ENCODE measurements at places on chromosomes 1 and 21. TPM values are rescaled to one million over a fixed set of nuclear protein-coding genes. Genes with fewer than 3 reads are reported as not detected.

- no peak for DNase-seq
Measured at GRCh38 chr21:44461005-44461404, 5.7 kb downstream of the LRRC3 start.

DNA sequence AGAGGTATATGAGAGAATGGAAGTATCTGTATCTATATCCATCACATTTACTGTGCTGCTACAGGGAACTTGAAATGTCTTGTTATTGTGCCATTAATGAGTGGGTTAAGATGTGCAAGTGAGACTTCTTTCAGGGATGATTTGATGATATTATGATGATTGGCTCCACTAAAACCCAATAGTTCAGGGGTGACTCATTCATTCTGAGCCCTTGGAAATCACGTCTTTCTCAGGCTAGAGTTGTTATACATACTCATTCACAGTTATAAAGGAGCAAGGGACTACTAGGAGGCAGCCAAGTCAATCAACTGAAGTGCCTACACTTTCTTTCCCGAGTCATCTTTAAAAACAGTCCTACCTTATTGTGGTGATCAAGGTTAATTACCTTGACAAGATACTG is 1109.8 kb upstream of the B3GALT2 start:
- no peak for DNase-seq

DNA sequence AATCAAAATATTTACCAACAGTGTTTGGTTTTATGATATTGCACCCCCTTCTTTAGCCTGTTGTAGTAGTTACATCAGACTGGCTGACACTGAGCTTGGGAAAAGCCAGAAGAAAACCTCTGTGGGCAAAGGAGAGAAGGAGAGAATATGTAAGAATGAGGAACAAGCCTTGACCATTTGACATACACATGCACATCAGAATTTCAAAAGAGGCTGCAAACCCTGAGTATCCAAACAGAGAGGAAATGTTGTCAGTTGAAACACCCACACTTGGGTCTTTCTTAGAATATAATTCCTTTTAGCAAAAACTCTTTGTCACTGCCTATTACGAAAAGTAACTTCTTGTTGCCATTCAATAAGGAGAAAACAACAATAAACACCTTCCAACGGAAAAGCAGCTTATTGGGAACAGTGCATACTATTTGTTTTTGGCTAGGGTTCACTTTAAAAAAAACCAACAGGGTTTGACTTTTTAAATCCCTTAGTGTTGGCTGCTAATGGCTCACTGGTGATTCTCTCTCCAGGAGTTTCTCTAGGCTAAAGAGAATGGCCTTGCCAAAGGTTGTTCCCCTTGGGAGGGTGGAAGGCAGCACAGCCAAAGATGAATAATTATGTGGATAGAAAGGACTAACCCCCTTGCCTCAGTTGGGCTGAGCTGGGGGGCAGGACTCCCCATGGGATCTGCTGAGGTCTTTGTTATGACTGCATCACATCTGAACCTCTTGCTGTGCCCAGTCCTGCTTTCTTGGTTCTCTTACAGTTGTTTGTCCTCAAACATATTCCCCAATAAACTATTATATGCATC is 48.9 kb downstream of the GORAB start:
- DNase-seq = no peak

DNA sequence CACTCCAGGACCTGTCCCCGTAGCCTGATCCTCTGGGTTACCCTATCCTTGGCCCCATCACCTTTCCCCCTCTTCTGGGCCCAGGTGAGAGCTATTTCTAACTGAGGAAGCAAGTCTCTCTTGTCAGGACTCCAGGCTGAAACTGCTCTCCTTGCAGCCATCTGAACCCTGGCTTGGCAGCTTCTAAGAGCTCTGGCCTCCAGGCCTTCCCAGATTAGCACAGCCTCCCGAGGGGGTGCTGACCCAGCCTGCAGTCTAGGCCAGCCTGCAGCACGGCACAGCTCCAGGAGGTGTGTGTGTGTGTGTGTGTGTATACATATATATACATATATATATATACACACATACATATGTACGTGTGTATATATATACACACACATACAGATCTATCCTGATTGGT is 17.4 kb downstream of the CACNA1S start:
- DNase-seq = no peak

GJB4 gene
- total RNA-seq = not detected

DNA sequence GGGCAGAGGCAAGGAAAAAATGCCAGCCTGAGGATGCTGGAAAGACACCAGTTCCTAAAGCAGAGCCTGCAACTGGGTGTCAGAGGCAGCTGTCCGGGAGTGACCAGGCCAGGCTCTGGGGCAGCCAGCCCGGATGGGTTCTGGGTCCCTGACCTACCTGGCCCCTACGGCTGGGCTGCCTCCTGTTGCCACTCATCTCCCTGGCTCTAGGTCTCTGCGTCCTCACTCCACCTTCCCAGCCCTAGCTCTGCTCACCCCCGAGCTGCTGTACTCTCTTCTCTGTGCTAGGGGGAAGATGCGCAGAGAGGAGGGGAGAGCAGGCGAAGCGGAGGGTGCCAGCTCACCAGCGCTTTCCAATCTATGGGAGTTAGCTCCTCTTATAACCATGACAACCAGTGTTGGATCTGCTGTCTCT is 9.0 kb downstream of the ARHGEF2 start:
- no peak for DNase-seq

HSD3B2 gene
- total RNA-seq = not detected

DNA sequence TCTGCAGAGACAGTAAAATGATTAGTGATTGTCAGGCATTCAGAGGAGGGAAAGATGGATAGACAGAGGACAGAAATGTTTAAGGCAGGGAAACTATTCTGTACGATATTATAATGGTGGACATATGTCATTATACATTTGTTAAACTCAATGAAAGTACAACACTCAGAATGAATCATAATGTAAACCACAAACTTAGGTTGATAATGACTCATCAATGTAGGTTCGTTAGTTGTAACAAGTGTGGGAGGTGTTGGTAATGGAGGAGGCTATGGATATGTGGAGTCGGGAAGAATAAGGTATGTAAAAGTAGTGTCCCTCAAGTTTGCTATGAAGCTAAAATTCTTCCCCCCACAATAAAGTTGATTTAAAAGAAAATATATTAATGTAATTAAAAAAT is 455.0 kb downstream of the BRINP3 start:
- no peak for DNase-seq

DSTYK gene
- total RNA-seq = 9.6 TPM

CHRNB2 gene
- total RNA-seq = not detected

DNA sequence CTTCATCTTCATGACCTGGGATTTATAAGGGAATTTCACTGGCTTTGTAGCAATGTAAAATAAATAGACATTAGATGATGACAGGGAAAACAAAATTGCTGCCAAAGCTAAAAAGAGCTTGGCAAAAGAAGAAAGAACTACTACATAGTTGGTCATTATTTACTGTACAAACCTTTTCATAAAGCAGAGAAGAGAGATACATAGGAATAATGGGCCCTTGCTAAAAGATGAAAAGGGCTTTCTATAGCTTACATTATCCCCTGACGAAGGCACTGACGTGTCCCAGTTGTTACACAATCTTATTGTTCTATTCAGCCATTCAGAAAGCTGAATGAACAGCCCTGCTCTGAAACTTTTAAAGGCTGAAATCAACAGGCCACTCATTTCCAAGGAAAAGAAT is 57.1 kb downstream of the ZC3H11B start:
- DNase-seq = no peak

RAVER2 gene
- 1.2 TPM for total RNA-seq

KRTAP19-1 gene
- total RNA-seq = not detected

CLIC6 gene
- total RNA-seq = not detected

DNA sequence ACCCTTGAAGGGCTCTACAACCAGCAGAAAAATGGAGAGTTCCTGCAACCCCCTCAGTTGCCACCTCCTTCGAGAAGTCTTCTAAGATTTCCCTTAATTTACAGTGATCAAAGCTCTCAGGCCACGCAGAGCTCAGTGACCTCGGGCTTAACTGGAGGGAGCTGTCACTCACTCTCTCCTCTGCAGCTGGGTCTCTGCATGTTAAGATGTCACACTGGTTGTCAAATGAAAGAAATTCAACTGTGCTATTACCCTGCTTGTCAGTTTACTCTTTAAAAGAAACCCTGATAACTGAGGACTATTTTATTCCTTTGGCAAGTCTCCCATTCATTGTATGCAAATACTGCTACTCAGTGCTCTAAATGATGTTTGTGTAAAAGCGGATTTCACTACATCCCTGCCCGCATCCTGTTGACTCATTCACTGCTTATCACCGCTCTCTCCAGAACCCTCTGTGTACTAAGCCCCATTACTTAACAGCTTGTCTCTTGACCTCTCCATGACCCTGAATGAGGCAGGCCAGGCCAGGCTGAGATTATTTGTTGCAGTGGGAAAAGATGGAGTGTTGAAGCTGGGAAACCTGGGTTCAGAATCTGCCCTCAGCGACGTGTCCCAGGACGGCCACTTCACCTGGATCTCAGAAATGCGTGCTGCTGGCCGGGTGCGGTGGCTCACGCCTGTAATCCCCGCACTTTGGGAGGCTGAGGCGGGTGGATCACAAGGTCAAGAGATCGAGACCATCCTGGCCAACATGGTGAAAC is 13.7 kb downstream of the DHRS3 start:
- DNase-seq = no peak

DNA sequence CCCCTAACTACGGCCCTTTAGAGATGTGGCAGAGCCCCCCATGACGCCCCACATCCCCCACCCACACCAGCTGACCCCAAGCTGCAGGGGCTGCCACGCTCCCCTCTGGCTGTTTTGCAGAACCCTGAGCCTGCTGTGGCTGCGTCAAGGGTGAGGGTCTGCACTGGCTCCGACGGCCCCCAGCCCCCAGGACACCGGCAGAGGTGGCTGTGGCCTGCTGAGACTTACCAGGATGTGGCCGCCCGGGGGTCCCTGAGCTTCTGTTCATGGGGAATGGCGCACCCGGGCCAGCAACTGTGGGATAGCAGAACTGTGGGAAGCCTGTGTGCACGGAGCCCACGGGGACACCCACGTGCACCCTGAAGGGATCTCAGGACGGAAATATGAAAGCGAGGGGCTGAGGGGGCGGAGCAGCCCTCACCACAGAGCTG is 12.8 kb upstream of the RNF223 start:
- DNase-seq = no peak

GRCh38 chr21:34793471-34793870 is 124.7 kb downstream of the CLIC6 start:
- no peak for DNase-seq

DNA sequence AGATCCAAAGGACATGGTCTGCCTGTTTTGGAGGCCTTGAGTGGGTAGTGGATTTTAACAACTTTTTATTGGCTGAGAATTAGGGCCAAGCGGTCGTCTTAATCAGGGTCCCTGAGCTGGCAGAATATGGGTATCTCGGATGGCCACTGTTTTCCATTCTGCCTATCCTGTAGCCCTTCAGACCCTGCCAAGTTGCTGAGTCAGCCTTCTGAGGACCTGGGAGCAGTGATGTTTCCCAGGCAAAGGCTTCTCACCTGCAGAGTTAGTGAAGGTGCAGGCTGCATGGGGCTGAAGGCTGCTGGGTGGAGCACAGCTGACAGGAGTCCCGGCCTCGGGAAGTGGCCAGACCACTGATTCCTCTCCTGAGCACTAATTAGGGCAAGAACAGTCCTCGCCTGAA is 11.4 kb downstream of the RASSF5 start:
- no peak for DNase-seq

C8B gene
- not detected for total RNA-seq

GRCh38 chr1:173410133-173410793 is 66.9 kb upstream of the PRDX6 start:
- no peak for DNase-seq

DNA sequence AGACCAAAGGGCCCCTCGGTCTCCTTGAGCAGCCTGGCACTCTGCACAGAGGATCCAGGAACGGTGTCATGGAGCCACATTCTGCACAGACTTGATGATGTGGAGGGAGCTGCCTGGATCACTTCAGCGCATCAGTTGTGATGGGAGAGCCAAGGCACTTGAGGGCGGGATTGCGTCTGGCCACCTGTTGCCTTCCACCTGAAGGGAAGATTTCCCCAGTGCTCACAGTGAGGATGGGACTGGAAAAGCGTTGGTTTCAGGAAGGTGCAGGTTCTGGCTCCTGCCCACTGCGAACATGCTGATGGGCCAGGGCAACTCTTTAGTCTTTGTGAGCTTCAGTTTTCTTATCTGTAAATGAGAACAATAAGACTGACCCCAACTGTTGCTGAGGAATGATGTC is 2.6 kb downstream of the RER1 start:
- DNase-seq = no peak

REN gene
- total RNA-seq = not detected

GRCh38 chr1:13784971-13785370 is 85.0 kb downstream of the PRDM2 start:
- no peak for DNase-seq

TESK2 gene
- 11.7 TPM for total RNA-seq

DNA sequence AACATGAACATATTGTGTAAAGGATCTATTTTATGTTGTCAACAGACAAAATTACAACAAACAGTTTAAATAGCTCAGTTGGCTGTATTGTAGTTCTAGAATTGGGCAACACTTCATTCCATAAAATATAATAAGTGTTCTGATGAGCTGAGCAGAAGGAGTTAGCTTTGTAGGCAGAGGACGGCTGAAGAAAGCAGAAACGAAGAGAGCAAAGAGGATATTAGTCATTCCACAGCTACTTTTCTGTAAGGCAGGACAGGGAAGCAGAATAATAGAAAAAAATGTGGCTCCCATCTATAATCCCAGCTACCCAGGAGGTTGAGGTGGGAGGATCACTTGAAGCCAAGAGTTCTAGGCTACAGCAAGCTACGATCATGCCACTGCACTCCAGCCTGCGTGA is 20.2 kb upstream of the IVNS1ABP start:
- DNase-seq = no peak

RXRG gene
- not detected for total RNA-seq

SYT11 gene
- 3.3 TPM for total RNA-seq
